ENCODE measurements at places on chromosomes 13 and 19.

DNA sequence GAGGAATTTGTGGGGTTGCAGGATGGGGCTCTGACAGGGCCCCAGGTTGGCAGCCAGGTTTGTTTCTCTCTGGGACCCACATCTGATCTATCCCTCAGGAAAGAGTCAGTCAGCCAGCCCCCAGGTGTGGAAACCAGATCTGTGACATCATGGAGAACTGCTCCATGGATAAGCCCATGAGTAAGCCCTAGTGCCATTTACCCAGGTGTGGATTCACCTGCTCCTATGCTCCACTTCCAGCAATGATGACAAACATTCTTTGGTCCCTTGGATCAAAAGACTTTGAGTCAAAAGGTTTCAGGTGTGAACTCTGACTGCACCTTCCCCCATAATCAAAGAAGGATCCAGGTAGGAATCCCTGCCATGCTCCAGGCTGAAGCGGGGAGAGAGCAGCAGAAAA is 26.9 kb upstream of the IGFL4 start:
- DNase-seq = no peak

DNA sequence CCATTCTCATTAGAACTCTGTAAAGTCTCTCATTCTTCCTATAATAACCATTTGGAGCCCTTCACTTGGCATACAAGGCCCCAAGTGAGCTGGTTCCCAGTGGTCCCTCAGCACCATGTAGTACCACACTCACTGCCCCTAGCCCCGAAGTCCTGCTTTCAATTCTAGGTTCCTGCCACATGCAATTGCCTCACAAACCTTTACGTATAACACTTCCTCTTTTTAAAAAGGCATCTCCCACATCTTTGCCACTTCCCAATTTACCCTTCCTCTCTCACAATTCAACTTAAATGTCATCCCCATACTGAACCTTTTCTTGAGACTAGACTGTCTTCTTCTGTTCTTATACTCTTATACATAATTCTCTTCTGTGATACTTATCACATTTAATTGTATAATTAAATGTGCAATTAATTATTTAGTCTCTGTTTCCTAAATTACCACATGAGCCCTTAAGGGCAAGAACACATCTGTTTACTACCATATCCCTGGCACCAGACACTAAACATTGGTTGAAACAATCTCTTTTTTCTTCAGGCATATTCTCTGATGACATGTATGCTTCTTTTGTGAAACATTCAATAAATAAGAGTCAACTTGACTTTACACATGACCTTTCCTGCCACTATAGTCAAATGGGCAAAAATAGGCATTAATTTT is 304.0 kb downstream of the SPRY2 start:
- DNase-seq = no peak

DNA sequence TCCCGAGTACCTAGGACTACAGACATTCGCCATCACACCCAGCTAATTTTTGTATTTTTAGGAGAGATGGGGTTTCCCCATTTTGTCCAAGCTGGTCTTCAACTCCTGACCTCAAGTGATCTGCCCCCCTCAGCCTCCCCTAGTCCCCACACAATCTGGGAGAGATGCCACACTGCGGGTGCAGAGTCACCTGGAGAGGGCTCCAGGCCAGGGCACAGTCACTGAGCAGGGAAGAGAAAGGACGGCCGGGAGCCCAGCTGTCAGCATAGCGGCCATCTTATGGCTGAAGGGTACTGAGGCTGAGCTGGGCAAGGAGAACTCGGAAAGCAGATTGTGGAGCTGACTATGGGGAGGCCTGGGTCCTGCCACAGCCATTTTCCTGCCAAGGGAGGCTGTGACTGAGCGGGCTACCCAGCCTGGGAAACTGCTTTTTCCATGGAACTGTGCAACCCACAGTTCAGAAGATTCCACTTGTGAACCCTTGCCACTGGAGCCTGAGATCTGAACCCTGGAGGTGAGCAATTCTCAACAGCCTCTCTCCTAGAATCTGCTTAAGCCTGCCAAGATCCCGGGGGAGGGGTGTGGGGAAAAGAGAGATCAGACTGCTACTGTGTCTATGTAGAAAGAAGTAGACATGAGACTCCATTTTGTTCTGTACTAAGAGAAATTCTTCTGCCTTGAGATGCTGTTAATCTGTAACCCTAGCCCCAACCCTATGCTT is 109.2 kb downstream of the ZNF486 start:
- DNase-seq = no peak

GRCh38 chr19:18321734-18322102 is 1.2 kb downstream of the LSM4 start:
- no peak for DNase-seq

GRCh38 chr13:112651311-112651710 is 38.5 kb upstream of the ATP11A start:
- no peak for DNase-seq

DNA sequence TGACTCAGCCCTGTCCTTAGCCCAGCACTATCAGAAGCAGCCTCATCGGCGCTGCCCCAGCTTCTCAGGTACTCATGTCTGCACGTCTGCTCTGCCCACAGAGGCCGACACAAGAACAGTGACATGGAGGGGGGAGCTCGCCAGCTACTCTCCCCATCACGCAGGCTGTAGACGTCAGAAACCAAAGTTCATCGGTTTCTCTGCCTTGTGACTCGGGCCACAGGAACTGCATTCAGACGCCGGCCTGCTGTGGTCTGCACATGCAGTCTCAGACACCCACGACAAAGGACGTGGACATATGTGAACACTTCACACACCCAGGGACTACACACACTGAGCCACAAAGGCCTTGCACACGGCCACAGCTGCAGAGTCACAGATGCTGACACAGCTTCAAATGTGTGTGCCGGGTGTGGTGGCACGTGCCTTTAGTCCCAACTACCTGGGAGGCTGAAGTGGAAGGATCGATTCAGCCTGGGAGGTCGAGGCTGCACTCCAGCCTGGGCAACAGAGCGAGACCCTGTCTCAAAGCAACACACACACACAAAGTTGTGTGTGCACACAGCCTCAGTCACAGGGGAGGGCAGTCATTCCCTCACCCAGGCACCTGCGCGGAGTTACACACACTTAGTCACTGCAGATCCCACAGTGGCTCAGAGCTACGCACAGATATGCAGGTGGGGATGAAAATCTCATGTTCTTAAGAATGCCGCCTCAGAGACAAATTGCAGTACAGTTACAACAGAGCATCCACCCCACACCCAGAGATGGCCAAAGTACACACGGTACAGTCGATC is 4.9 kb upstream of the ZFP36 start:
- peak; percentile 71 for DNase-seq

DNA sequence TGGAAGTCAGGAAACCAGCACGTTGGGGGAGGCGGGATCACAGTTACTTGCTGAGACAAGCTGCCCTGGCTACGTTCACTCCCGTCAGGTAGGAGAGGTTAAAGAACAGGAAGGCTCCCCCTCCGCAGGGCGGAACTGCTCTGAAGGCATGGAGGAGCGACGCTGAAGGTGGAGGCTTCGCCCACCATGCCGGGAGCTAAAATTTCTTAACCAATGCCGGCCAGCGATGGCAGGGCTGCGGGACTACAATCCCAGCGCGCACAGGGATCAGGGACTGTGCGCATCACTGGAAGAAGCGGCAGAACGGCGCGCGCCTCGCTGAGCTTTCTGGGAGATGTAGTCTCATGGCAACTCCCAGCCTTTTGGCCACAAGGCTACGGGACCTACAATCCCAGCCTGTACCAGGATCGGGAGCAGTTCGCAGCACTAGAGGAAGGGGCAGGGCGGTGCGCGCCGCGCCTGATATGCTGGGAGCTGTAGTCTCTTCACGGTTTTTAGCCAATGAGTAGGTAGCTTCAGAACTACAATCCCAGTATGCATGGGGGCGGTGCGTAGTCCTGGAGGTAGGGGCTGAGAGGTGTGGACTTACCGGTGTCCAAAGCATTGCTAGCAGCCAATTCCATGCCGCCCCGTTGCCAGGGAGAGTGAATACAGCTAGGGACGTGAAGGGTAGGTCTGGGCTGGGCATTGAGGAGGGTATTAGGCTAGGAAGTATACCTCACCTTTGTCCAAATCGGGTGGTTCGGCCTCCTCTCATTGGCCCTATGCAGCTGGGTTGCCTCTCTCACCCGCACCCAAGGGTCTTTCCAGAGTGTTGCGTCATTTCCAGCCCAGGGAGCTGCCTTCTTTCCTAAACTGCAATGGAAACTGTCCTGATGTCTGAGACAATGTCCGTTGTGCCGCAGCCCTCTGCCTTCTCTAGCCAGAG is 12.8 kb upstream of the ZNF682 start:
- peak; percentile 8 for DNase-seq

- no peak for DNase-seq
Observed at GRCh38 chr19:34722353-34722752, 11.7 kb upstream of the ZNF181 start.

DNA sequence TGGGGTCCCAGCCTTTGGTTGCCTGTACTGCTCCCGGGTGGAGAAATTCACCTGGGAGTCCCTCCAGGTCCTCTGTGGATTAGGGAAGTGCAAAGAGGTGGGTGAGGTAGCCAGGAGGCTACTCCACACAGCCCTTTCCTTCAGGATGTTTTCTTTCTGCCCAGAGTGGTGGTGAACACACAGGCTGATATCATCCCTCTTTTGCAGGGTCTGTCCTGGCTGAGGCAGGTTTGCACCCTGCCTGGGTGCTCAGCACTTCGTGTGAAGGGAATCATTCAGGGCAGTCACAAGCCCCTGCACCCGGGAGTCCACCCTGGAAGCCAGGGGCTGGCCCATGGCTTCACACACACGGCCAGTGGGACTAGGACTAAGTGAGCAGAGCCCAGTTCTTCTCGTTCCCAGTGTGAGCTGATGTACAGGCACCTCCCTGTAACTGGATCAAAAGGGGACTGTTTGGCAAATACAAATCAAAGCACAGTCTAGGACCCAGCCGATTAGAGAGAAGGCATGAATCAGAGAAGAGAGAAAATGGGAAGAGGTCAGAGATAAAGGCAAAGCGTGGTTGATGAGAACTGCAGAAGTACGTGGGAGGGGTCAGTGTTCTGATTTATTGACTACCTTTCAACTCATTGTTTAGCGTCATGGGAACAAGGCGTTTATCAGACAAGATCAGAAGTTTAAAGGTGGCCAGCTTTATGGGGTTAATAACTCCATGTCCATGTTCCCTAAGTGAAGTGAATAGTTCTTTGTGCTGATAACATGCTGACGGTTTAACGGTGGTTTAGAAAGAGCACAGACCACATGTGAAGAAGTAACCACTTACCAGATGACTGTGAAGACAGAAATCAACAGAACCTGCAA is 30.4 kb upstream of the SPATA13 start:
- no peak for DNase-seq

- no peak for DNase-seq
Observed at GRCh38 chr19:23957660-23958281, 43.1 kb downstream of the ZNF726 start.

DNA sequence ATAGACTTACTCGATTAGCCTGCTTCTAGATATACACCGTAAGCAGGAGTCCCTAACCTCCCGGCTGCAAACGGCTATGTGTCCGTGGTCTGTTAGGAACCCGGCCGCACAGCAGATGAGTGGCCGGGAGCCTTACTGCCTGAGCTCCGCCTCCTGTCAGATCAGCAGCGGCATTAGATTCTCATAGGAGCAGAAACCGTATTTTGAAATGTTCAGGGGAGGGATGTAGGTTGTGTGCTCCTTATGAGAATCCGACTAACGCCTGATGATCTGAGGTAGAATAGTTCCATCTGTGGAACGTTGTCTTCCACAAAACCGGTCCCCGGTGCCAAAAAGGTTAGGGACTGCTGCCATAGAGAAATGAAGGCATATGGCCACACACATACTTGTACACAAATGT is 1491.9 kb downstream of the SLITRK5 start:
- DNase-seq = no peak

DNA sequence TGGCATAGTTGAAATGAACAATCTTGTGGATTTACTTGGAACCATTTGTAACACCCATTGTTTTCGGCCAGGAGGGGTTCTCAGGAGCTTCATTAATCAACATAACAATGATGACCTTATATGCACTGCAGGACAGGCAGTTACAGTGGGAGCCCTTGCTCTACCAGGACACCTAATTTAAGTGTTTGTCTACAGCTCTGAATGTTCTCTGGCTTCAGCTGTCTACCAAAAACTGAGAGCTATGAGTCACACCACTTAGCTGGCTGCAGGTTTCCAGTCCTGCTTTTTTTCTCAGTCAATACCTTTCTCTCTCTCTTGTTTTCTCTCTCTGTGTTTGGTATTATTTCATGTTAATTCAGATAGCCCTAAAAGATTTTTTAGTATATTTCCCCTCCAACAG is 105.4 kb upstream of the MBNL2 start:
- no peak for DNase-seq

- no peak for DNase-seq
Observed at GRCh38 chr13:20715330-20715712, 11.8 kb downstream of the IL17D start.

DNA sequence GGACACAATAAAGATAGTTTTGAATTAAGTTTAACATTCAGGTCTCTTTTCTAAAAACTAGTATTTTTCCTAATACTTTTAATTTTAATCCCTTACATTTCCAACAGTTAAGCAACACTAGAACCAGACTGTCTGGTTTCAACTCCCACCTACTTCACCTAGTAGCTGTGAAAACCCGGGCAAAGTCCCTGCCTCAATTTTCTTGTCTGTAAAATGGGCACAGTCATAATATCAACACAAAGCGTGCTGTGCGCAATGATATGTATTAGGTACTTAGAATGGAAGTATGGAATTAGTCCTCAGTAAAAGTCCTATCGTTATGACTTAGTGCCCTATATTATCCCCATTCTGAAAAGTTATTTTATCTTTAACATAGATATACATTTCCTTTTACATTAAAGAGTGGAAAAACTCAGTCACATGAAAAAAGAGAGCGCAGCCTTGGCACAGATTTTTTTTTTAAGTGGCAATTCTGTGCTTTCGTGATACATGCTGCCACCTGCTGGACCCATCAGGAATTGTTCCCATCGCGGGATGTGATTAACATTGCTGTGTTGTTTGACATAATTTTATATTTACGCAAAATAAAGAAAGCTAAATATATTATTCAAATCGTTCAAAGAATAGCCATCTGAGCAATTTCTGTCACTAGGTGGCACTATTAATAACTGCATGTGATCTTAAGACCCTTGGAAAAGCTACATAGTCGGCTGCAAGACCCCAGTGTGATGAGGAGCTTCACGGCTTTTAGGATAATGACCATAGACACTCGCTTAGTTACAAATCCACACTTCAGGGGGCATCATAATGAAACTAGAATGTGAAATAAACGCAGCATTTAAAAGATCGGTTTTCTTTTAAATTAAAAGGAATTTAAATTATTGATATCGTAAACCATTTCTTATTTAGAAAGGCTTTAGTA is 59.9 kb downstream of the LIG4 start:
- peak; percentile 4 for DNase-seq

DNA sequence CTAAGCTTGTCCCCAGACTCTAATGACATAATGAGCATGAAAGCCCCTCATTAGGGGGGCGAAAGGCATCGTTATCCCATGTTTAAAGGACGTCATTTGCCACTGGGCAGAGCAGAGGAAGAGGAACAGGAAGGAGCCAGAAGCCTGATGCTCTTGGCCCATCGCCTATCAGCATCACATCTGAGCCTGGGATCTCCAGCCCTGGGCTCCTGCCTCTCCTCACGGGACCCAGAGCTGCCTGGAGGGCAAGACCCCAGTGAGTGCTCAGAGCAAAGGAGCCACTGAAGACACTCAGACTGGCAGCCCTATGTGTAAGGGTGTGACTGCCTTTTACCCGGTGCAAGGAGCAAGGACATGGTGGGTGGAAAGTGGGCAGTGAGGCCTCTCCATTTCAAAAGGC is 115.0 kb upstream of the ZNF507 start:
- DNase-seq = no peak

Measured in activated CD8-positive, alpha-beta memory T cell treated with anti-CD3 and anti-CD28 coated beads for 1 hour (primary cell).